ENCODE measurements at places on chromosomes 3 and 15.
A peak's percentile ranks its signal among the peaks of the same experiment; 100 is the strongest.

- DNase-seq = no peak
Measured at GRCh38 chr3:144491333-144491732, 519.7 kb downstream of the DIPK2A start.

- DNase-seq = no peak
Measured at GRCh38 chr3:11853450-11853849, 6.8 kb upstream of the TAMM41 start.

- no peak for DNase-seq
Measured at GRCh38 chr15:41967506-41968206, 4.7 kb downstream of the EHD4 start.

GRCh38 chr15:22980189-22981050, at the start of gene CYFIP1:
Gene CYFIP1, minus strand, starts transcription at chr15:22980368. Its CDS starts 33,083 bp downstream, at chr15:22947285.
- no peak for DNase-seq

- DNase-seq = no peak
Measured at GRCh38 chr3:144743225-144743668, 771.6 kb downstream of the DIPK2A start.

DNA sequence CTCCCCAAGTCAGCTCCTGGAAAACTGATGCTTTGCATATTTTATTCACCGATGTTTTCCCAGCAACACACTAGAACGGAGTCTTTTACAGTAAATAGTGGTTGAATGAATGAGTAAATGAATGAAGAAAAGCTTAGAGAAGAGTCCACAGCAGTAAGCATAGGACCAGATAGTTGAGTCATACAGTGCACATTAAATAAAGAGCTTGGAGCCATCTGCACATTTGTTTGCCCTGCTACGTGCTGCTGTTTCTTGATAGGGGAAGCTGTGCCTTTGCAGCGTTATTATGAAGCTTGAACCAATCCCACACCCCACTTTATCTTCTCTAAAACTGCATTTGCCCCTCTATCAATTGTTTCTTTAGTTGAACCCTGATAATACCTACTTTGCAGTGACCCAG, 1.2 kb downstream of the FAM98B start:
- no peak for DNase-seq

GRCh38 chr3:140756240-140757016, 78.6 kb downstream of the TRIM42 start:
- DNase-seq = no peak

DNA sequence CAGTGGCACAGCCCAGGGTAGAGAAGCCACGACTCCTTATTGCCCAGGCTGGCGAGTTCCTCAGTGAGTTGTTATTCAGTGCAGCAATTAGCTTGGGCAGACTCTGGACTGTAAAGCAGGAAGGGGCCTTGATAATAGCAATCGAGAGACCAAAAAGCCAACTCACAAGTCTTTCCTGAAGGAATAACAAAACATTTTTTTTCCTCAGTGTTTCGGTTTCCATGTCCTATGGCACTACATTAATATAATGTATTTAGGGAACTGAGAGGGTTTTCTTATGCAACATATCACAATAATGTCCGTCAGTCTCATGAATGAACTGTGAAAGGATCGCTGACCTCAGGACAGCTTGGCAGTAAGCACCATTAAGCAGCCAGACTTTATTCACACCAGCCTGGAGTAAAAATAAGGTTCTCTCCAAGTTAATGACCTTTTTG, 248.9 kb upstream of the TBL1XR1 start:
- no peak for DNase-seq

DNA sequence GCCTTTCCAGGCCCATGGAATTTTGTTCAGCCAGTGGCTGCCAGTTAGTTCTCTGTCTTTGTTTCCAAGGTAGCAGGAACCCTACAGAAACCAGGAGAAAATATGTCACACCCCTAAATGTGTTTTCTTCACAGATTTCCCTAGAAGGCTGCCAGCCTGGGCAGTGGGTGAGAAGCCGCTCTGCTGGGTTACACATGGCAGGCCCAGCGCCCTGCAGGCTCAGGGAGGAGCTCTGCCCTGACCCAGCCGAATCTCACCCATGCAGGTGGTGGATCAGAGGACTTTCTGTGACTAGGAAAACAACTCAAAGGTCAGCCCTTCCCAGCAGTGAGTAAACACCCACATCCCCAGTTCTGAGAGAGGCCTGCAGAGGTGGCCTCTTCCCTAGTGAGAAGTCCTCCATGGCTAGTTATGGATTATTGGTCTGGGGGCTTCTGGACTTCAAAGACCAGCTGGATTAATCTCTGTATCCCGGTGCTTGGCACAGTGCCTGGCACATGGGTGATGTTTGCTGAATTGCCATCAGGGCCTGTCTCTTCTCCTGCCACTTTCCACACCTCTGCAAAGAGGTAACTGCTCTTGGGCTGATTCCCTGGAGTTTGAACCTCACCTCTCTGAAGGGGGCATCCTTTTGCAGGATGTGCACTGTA, 34.7 kb upstream of the BDH1 start:
- DNase-seq = no peak

- no peak for DNase-seq
Measured at GRCh38 chr3:159797771-159798170, 190.9 kb upstream of the IL12A start.

- no peak for DNase-seq
Measured at GRCh38 chr15:47784820-47785219, 67.5 kb downstream of the SEMA6D start.

DNA sequence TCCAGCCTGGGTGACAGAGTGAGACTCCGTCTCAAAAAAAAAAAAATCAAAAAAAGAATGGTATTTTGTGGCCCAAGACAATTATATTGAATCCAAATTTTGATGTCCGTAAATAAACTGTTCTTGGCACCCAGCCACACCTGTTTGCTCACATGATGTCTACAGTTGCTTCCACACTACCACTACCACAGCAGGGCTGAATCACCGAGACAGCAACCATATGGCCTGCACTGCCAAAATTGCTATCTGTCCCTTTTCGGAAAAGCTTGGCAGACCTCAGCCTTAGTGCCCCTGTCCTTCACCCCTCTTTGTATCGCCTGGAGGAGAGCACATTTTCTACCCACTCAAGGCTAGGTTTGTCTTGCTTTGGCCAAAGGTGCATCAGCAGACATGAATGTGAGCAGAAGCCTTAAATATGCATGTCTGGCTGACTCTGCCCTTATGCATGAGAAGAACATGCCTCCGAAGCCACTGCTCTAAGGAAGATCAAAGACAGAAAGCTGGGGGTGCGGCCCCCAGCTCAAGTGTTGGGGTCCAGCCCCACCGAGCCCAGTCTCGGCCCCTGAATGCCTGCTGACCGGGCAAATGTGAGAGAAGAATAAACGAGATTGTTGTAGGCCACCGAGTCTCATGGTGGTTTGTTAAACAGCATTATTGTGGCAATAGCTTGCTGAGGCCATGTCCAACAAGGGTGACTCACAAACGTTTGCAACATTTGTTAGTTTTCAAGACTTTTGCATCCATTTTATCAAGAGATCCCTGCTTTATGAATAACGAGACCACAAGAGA, 108.1 kb downstream of the TPRA1 start:
- DNase-seq = no peak

DNA sequence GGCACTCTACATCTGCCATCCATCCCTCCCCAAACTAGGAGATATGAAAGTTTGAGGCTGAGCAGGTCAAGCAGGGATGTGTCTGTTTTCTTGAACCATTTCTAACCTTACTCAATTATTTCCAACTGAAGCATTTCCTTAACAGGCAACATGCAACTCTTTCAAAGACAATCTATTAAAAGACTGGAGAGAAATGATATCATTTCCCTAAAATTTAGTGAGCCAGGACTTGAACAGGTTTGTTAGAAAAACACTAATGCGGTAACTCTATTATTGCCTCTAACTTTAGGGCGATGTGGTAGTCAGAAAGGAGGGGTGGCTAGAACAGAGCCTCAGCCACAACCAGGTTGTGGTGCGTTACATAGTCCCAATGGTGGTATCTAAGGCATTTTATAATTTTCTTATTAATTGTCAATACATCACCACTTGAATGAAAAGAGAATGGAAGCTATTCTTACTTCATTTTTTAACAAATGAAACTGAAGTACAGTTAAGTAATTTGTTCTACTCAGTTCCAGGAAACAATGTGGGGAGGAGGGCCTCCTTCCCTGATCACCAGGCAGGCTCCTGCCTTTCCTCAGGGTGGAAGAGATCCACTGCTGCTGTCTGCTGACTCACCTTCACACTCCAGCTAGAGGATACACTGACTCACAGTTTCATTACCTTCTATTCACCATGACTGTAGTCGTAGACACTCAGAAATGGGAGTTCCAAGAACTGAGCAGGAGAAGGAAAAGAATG, 22.8 kb downstream of the MYO1E start:
- no peak for DNase-seq

GRCh38 chr3:179558742-179559364, 3.9 kb upstream of the ACTL6A start:
- DNase-seq = peak; percentile 15

DNA sequence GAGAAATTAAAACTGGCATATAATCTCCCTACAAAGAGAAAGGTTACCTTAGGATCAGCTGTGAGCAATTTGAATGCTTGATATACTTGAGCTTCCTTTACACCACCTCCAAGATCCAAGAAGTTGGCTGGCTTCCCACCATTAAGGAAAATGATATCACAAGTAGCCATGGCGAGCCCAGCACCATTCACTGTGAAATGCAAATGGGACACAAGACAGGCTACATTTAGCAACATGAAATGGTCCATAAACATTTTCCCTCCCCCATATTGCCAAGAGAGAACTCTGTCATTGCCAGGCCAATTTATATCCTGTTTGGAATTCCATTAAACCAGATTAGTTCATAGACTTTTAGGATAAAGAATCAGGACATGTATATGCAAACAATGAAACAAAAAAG, 158.7 kb downstream of the SUCLG2 start:
- DNase-seq = no peak

DNA sequence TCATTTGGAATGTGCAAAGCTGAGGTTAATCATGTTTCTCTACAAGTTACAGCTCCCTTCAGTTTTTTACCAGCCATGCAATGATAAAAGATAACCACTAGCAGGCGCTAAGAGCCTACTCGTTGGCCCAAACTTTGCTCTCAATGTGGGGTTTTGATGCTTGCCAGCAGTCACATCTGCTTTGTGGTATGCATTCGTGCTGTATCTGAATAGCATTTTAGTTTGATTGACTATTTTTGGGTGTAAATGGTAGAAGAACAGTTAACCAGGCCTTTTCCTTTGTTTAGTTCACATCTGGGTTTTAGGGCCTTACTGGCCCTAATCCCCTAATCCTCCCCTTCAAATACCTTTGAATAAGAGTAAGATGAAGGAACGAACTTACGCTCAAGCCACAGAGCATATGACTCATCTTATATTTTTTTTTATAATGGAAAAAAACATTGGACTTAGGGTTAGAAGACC, 4.4 kb upstream of the CLDN11 start:
- no peak for DNase-seq

DNA sequence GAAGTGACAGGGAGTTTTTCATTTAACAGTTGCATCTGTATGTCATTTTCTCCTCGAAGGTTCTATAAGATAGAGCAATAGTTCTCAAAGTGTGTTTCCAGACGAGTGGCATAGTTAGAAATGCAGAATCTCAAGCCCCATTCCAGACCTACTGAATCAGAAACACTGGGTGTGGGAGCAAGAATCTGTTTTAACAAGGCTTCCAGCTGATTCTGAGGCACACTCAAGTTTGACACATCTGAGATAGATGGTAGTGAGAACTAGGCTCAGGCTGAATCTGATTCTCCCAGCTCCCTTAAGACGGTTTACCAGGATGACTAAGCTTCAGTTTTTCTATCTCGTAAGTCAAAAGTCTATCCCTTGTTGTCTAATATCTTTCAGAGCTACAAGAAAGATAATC, 159.8 kb upstream of the NUDT16 start:
- no peak for DNase-seq

GRCh38 chr3:82796765-82797164, 1035.3 kb upstream of the GBE1 start:
- no peak for DNase-seq

DNA sequence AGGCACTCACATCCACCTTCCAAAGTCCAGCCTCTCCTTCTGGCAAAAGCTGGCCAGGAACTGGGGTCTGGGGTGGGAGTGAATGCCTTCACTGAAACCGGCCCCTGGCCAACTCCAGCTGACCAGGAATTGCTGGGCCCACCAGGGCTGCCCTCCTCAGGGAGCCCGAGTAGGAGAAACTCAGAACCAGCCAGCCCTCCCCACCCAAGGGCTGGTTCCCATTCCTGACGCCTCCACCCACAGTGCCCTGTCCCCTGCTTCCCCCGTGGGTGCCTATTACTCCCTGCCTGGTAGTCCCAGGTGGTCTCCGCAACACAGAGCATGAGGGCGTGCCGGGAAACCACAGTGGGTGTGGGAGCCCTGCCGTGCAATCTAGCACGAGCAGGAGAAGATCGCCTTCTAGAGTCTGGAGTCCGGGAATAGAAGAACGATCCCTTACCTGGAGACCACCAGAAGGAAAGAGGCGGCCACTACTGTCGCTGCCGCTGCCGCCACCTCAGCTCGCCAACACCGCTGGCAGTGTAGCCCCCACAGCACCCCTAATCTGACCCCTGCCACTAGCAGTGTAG, 178.8 kb downstream of the POTEB3 start:
- DNase-seq = no peak

GRCh38 chr3:142808103-142808917, 80.6 kb downstream of the PCOLCE2 start:
- no peak for DNase-seq

DNA sequence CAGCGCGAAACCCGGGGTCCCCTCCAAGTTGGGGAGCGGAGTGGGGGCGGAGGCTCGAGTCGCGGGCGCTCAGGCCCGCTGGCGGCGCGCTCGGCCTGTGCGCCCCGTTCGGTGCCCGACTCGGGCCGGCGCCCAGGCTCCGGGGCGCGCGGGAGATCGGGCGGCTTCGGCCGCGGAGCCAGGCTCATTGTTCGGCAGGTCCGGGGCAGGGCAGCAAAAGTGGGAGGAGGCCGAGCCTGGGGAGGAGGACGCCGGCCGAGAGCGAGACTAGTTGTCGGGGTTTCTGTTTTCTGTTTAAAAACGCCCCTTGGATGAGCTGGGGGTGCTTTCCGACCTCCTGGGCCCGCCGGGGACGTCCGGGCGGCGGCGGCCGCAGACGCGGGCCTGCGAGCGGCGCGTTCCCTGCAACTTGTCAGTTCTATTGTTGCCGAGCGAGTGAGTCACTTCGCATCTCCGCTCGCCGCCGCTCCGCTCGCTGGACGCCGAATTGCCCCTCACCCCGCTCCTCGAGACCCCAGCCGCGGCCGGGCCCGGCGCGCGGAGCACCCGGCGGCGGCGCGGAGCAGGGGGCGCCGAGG, 676 bp downstream of the TCF12 start:
- peak; percentile 41 for DNase-seq

GRCh38 chr3:107794664-107795443, 272.1 kb downstream of the BBX start:
- DNase-seq = no peak

- DNase-seq = no peak
Measured at GRCh38 chr15:40398413-40398873, 7.2 kb upstream of the IVD start.

DNA sequence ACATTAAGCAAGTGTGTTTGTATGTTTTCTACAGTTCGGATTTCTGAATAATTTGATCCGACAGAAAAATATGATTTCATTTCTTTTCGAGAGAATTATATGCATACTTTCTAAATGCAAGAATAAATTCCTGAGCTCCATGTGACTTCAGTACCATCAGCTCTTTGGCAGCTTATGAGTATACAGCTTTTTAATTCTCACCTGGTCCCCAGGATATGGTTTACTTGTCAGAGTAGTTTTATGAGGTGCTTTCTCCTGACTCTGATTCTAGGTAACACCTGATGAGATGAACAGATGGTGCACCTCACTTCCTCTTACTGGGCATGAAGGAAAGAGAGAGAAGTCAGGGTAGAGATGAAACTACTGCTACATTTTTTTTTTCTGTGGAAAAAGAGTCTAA, 3.1 kb downstream of the HGD start:
- no peak for DNase-seq

GRCh38 chr15:86691091-86691663, 611.5 kb downstream of the AGBL1 start:
- no peak for DNase-seq
